SW 1271 (cell line): ENCODE measurements at places on chromosomes 13 and 19.

DNA sequence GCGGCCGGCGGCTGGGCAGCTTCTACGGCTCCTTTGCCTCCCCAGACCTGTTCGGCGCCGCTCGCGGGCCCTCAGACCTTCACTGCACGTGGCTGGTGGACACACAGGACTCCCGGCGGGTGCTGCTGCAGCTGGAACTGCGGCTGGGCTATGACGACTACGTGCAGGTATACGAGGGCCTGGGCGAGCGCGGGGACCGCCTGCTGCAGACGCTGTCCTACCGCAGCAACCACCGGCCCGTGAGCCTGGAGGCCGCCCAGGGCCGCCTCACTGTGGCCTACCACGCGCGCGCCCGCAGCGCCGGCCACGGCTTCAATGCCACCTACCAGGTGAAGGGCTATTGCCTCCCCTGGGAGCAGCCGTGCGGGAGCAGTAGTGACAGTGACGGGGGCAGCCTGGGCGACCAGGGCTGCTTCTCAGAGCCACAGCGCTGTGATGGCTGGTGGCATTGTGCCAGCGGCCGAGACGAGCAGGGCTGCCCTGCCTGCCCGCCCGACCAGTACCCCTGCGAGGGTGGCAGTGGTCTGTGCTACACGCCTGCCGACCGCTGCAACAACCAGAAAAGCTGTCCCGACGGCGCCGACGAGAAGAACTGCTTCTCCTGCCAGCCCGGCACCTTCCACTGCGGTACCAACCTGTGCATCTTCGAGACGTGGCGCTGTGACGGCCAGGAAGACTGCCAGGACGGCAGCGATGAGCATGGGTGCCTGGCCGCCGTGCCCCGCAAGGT, 11.6 kb downstream of the LRP3 start:
- DNase-seq = no peak

GRCh38 chr13:20901668-20902437, 693 bp downstream of the XPO4 start:
- peak; percentile 20 for DNase-seq

DNA sequence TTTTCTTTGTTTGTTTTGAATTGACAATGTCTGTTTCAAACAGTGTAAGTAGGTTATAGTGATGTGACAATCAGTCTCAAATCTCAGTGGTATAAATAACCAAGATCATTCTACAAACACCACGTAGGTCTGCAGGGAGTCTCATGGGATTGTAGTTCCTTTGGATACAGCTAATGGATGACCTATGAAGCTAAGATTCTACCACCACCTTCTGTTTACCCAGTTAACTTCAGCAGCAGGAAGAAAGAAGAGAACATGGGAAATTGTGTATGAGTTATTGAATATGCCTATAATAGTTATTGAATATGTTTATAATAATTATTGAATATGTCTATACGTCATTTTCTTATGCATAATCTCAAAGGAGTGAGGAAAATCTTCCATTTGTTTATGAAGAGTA, 63.9 kb upstream of the SLITRK5 start:
- no peak for DNase-seq

DNA sequence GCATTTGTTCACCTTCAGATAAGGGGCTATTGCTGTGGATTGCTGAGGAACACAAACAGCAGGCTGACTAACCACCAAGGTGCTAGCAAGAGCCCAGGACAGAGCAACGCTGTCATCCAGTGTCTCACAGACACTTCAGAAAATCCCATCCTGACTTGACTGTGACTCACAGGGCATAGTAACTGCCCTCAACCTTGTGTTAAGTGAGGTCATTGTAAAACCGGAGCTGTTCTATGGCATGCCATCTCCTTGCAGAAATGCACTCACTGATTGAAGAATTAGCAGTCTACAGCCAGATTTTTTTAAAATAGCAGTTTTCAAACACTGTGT, 51.1 kb downstream of the TNFRSF19 start:
- no peak for DNase-seq

GRCh38 chr13:31697290-31697689, 42.0 kb upstream of the RXFP2 start:
- DNase-seq = no peak

- no peak for DNase-seq
These were observed 151.7 kb downstream of the DLEU7 start for GRCh38 chr13:50691681-50692263.

DNA sequence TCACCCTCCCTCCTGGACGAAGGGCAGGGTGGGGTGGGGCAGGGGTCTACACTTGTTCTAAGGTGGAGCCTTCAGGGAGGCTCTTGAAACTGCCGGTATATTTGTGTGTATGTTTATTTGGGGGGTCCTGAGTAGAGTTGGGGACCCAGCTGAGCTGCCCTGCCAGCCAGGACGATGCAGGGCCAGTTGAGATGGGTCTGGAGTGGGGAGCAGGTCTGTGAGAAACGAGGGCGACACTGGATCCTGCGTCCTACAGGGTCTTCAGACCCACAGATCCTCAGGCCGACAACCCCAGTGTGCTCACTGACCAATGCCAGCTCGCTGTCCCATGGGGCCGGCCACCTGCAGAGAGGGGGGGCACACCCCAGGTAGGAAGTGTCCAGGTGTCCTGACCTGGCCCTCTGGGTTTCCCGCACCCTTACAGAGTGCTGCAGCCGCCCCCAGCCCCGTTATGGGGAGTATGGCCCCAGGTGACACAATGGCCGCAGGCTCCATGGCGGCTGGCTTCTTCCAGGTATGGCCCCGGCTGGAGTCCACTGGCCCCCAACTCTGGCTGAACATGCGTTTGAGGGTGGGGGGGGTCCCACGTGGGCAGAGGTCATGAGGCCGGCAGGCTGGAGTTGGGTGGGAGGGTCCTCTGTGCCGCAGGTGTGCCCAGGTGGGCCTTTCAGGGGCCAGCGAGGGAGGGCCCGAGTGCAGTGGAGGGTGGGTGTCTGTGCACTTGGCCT, 7.4 kb downstream of the ISYNA1 start:
- no peak for DNase-seq

- DNase-seq = no peak
These were observed 136.8 kb downstream of the DCLK1 start for GRCh38 chr13:35994131-35994966.

GRCh38 chr13:24083141-24083540, 77.4 kb upstream of the SPATA13 start:
- DNase-seq = no peak

GRCh38 chr19:19113040-19113626, 25.1 kb downstream of the TMEM161A start:
- DNase-seq = no peak

DNA sequence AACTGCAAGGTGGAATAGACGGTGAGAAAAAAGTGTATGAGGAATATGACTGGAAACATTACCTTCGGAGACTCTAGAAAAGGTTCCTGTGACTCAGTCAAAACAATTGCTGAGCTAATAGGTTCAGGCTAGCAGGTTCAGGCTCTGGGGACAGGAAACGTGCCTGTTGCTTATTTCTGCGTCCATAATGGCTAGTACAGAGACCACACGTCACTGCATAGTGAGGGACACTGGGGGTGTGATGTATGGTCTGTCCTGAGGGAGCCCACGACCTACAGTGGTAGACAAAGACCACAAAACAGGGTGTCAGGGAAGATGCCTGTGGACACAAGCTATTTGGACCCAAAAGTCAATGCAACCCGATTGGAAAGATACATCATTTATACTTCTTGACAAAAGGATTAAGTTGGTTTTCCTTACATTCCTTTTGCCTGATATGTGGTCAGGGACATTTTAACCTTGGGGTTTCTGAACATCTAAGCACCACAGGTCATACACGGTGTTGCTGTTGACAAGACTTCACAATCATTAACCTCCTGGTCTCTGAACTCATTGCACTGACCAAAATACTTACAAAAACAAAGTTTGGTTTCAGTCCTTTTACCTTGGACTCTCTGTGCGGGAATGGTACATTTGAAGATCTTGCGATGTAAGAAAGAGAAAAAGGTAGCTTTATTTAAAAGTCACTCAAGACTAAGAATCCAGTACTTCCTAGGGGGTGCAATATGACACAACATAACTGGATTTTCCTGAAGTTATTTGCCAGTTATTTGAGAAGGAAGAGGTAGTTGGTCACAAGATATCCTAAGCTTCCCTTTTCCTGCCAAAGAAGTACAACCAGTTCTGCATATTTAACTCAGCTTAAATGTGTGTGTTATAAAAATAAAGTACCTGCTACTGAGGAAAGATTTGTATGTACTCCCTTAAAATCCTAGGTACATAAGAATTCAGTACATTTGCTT, 20.0 kb downstream of the CRYL1 start:
- DNase-seq = no peak

- no peak for DNase-seq
These were observed 11.5 kb downstream of the FAM187B start for GRCh38 chr19:35216833-35217648.

DNA sequence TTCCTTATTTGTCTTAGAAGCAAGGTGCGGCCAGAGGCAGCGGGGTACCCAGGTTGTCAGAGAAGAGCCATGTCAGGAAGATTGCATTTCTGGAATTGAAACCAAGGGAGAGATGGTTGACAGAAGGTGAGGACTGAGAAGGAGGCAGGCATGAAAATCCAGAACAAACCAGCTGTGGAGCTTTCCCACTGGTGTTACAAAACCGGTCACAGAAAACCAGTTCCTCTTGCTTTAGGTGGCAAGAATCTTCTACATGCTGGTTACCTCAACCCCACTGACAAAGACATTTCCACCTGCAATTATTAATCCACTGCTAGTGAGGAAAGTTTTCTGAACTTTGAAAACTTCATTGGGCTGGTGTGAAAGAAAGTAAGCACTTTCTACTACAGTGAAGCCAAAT, 64.0 kb upstream of the MED4 start:
- no peak for DNase-seq

- DNase-seq = no peak
These were observed 159.2 kb downstream of the SLC7A1 start for GRCh38 chr13:29436291-29436690.

GRCh38 chr19:17748884-17749638, 2.2 kb upstream of the FCHO1 start:
- DNase-seq = no peak

- DNase-seq = no peak
These were observed 87.2 kb upstream of the IRS2 start for GRCh38 chr13:109873351-109874123.

GRCh38 chr19:1861599-1862031, 1.8 kb downstream of the KLF16 start:
- DNase-seq = no peak

GRCh38 chr19:17328517-17329365, 5.9 kb downstream of the ANO8 start:
- no peak for DNase-seq

DNA sequence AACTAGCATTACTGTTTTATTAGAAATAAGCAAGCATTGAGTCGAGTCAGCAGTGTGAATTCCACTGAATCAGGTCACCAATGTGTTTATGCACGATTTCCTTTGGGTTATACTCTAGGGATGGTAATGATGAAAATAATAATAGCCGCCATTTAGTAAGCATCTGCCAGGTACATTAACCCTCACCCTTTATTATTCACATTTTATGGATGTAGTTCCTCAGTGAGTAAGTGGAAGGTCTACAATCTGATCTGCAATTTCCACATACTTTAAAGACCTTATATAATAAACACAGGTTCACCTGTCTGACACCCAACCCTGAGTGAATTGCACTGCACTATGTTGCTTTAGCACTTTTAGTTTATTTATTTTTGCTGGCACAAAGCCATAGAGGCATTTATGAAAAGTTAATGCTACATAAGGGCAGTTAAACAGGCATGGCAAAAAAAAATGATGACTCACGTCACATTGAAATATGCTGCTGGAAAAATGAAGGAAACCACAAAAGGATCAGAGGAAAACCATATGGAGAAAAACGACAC, 122.4 kb downstream of the TRPC4 start:
- DNase-seq = no peak

GRCh38 chr19:35353635-35354034, 4.6 kb upstream of the FFAR3 start:
- DNase-seq = no peak

- no peak for DNase-seq
These were observed 10.2 kb downstream of the N4BP2L2 start for GRCh38 chr13:32528358-32528757.

- DNase-seq = no peak
These were observed 25.8 kb downstream of the EPN1 start for GRCh38 chr19:55700813-55701212.

DNA sequence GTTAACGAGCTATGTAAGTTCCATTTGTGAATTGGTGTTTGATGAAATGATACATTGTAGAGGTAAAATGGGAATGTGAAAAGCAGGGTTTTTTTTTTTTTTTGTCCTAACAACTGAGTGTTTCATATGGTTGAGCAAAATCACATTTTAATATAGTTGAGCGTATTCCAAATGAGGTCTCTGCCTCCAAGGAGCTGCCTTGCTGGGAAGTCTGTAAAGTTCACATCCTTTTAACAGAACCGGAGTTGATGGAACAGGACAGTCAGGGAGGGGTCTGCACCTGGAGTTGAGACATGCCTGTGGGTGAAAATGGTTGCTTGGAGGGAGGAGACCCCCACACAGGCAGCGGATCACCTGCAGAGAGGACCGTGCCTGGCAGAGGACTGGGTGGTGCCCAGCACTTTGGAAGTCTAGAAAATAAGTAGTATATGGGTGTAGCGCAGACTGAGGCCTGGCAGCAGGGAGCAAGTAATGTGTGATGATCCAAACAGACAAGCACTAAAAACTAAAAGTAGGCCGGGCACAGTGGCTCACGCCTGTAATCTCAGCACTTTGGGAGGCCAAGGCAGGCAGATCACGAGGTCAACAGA, 75.2 kb upstream of the UBAC2 start:
- no peak for DNase-seq

- DNase-seq = peak; percentile 53
These were observed 6.7 kb upstream of the GNA15 start for GRCh38 chr19:3129112-3129511.

- peak; percentile 24 for DNase-seq
These were observed 89.4 kb upstream of the RAP2A start for GRCh38 chr13:97344265-97345175.

DNA sequence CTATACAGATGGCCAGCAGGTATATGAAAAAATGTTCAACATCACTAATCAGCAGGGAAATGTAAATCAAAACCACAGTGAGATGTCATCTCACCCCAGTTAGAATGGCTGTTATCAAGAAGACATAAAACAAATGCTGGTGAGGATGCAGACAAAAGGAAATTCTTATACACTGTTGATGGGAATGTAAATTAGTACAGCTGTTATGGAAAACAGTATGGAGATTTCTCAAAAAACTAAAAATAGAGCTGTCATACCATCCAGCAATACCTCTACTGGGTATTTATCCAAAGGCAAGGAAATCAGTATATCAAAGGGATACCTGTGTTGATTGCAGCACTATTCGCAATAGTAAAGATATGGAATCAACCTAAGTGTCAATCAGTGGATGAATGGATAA, 22.9 kb downstream of the COG3 start:
- DNase-seq = no peak

DNA sequence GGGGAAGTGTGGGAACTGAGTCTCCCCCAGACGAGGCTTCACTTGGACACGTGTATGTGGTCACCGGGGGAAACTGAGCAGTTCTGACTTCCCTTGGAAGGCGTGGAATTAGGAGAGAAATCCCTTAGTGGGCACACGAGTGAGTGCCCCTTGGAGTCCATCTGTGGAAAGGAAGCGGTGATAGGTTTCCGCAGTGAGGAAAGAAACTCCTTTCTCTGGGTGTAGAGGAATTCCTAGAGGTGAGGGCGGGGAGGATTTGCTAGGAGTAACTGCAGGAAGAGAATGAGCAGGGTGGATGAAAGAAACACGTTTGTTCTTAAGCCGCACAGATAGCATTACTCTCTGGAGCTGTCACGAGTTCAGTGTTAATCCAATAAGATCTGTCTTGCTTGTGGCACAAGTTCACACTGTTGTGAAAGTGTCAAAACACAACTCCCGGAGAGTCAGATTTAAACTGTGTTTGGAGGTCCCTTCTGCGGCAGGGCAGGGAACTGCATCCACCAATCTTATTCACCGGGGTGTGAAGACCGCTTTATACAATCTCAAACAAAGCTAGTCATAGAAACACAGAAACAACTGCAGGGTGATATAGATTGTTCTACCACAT, 1.2 kb downstream of the KL start:
- no peak for DNase-seq
